Progenitor cell of endocrine pancreas (in vitro differentiated cells): ENCODE measurements at places on chromosomes 7 and 10.

DNA sequence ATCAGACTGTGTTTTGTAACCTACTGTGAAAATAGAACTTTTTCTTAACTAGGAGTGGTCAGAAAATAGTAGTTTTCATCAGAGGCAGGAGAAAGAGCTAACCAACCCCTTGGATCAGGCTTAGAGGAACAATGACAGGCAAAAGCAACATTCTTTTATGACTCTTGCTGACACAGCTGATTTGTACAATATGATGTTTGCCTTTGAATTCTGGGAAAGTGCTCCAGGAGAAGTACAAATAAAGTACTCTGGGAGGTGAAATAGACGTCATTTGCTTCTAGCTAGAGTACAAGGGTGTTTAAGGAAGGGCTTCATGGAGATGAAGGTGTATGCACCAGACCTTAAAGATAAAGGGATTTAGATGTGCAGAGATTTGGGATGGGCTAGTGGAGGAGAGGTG is 75.1 kb upstream of the KIAA1217 start:
- DNase-seq, result no peak

DNA sequence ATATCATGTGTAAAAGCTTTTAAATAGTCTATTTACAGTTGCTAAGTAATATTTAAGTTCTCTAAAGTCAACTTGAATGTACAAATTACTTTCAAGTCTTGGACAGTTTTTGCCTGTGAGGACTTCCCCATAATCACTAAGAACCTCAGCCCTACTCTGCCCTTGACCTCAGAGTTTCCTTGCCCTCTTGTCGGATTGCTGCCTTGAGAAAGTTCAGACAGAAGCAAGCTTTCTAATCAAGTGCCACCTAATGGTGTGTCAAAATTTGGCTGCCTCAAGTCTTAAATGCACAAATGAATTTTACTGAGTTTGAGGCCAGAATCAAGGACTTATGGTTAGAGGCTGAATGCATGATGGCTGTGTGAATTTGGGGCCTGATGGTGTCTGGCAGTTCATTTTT is 88.3 kb upstream of the KAT6B start:
- DNase-seq, result no peak

DNA sequence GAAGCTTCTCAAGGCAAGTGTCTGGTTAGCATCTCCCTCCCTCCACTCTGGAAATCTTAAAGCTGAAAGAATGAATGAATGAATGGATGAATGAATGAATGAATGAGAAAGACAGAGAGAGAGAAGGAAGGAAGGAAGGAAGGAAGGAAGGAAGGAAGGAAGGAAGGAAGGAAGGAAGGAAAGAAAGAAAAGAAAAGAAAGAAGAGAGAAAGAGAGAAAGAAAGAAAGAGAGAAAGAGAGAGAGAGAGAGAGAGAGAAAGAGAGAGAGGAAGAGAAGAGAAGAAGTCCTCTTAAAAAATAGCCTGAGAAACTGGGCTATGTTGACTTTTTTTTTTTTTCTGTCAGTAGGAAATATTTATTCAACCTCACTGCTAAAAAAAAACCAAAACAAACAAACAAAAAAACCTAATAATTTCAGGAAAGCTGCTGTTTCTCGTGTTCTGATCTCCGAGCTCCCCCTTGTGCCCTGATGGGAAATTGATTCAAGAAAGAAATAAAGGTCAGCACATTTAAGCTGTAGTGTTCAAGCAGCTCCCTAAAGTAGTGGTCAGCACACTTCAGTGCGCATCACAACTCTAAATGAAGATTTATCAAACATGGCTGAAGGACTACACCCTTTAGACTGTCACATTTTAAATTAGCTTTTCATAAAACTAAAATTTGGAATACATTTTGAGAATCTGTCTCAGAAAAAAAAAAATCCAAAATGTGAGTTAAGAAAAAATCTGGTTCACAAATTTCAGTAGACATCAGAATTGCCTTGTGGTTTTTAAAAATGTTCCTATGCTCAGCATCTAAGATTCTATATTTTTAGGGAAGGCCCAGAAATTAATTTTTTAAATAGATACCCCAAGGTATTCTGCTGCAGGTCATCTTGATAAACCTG is 154.3 kb downstream of the ELAPOR2 start:
- DNase-seq, result no peak

- DNase-seq, result no peak
Measured at GRCh38 chr10:70355051-70356021, 27.1 kb downstream of the LRRC20 start.

GRCh38 chr7:30671793-30672465 is 10.3 kb downstream of the CRHR2 start:
- DNase-seq, result peak; percentile 50

DNA sequence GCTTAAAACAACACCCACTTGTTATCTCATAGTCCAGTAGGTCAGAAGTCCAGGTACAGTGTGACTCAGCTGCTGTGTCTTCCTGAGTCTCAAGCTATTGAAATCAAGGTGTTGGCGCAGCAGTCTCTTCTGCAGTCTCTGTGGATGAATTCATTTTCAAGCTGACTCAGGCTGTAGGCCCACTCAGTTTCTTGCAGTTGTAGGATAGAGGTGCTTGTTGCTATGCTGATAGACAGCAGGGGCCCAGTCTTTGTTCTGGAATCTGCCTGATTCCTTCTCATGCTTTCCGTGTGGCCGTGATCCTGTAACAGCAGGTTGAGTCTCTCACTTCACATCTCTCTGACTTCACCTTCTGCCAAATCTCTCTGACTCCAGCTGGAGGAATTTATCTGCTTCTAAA is 400.4 kb upstream of the POM121L12 start:
- DNase-seq, result no peak

- no peak for DNase-seq
Measured at GRCh38 chr7:158407581-158408317, 179.9 kb downstream of the PTPRN2 start.

GRCh38 chr10:113214331-113214730 is 264.3 kb downstream of the TCF7L2 start:
- DNase-seq, result no peak

- DNase-seq, result no peak
Measured at GRCh38 chr10:6050801-6051445, 11.2 kb downstream of the IL2RA start.

GRCh38 chr7:83861-84632 is 108.3 kb upstream of the FAM20C start:
- no peak for DNase-seq

GRCh38 chr7:106423111-106423510 is 138.3 kb upstream of the NAMPT start:
- no peak for DNase-seq

GRCh38 chr10:67788028-67788886 is 49.7 kb downstream of the DNAJC12 start:
- peak; percentile 17 for DNase-seq

DNA sequence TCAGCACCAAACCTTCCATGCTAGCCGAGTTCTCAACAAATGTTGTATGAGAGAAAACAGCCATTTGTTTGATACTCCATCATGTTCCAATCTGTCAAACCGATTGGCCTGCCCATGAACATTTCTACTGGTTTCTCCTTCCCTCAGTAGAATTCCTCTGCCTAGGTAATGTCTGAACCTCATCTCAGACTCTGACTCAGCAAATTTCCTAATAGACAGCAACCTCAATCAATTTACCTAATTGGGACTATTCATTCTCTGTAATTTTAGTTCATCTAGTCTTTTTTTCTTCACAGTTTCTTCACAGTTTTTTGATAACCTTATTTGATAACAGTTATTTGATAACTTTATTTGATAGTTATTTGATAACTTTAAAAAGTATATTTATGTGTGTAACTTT is 585.1 kb downstream of the DNAJB9 start:
- DNase-seq, result no peak

- DNase-seq, result no peak
Measured at GRCh38 chr10:16742165-16742960, 74.9 kb downstream of the RSU1 start.

GRCh38 chr7:101294039-101294831 is 27.4 kb downstream of the IFT22 start:
- no peak for DNase-seq

DNA sequence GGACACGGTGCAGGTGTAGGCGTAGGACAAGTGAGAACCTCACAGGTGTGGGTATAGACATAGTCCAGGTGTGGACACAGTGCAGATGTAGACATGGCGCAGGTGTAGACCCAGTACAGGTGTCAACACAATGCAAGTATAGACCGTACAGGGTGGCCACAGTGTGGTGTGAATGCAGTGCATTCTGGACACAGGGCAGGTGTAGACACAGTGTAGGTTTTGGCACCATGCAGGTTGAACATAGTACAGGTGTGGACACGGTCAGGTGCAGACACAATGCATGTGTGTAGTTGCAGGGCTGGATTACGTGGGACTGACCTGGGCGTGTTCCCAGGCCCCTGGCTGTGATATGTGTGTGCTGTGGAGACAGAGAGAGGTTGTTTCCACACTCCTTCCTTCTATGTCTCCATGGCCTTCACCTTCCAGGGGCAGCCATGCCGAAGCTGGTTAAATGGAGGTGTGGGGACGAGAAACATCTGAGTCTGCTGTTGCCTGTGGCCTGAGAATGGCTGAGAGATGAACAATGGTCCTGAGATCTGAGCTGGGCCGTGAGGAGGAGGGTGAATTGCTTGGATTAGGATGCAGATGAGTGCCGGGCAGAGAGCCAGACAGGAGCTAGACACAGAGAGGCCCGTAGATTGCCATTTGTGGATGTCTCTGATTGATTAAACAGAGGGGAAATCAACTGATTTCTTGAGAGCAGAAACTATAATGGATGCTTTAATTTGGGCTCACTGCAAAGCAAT is 343.9 kb upstream of the SHH start:
- no peak for DNase-seq
